ENCODE measurements at places on chromosomes 6 and 20. TPM values are rescaled to one million over a fixed set of nuclear protein-coding genes. Genes with fewer than 3 reads are reported as not detected.

- no peak for DNase-seq
These were observed 13.8 kb upstream of the BMP7 start for GRCh38 chr20:57280221-57280620.

- no peak for DNase-seq
These were observed 417 bp downstream of the NFATC2 start for GRCh38 chr20:51542033-51542570.

DNA sequence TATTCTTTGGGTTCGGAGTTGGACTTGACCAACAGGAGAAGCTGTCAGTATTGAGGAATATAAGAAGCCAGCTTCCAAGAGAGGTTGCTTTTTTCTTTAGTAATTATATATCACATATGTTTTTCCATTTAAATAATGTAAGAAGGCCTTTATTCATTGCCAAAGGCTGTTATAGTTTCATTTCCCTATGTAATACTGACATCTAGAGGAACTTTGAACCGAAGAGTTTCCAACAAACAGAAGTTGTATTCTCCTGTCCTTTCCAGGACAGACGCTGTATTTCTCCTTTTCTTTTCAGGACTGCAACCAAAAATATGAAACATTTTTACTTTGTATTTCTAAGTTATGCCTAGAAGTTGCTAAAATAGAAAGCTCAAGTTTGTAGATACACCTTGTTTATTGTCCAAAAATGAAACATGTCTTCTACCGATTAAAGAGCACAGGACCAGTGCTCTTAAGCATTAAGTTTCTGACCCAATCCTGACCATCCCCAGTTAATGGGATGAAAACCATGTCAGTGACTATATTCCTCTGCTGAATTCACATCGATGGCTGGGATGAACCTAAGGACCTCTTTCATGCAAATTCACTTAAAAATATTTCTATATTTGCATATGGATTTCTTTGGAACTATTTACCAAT lies 55.1 kb downstream of the MYLK4 start:
- DNase-seq: peak; percentile 78

GRCh38 chr6:33704215-33705066 lies 7.1 kb downstream of the UQCC2 start:
- no peak for DNase-seq

DNA sequence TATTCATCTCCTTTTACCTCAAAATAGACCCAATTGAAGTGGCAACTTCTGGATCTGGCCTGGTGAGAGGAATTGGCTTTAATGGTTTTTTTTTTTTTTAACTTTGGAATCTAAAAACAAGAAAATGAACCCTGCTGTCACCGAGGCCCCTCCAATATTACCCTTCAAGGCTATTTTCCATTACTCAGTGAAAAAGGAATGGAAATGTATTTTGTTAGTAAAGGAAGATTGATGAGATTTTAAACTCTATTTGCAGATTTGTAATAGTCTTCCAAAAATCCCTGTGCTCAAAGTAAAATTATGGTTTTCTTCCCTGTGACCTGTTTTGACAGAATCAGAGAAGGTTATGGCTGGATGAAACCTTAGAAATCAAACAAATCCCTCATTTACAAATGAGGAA lies 102.9 kb downstream of the TMEM170B start:
- no peak for DNase-seq

DNA sequence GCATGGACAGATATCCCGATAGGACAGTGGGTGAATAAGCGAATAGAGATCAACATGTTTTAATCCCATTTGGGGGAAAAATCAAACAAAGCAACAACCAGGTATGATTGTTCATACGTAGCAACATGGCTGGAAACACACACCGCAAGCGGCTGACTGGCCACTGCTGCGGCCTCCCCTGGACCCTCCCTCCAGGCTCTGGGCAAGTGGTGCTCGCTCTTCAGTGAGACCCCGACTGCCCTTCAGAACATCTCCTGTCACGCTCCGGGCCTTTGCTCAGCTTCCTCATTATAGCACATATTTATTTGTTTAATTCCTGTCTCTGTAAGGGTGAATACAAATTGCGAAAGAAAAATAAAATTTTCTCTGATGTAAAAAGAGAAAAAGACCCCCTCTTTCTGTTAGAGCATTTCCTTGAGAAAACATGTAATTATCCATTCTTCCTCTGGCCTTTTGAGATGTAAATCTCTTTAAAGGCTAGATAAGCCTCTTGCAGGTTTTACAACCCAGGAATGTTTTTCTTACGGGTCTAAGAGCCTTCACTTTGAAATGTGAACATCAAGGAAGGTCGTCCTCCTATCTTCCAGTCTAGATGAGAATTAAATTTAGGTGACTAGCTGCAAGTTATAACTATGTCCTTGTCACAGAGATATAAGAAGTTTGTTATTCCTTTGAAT lies 11.0 kb upstream of the FAM210B start:
- no peak for DNase-seq

GRCh38 chr20:16621435-16622141 lies 48.3 kb upstream of the KIF16B start:
- no peak for DNase-seq

DNA sequence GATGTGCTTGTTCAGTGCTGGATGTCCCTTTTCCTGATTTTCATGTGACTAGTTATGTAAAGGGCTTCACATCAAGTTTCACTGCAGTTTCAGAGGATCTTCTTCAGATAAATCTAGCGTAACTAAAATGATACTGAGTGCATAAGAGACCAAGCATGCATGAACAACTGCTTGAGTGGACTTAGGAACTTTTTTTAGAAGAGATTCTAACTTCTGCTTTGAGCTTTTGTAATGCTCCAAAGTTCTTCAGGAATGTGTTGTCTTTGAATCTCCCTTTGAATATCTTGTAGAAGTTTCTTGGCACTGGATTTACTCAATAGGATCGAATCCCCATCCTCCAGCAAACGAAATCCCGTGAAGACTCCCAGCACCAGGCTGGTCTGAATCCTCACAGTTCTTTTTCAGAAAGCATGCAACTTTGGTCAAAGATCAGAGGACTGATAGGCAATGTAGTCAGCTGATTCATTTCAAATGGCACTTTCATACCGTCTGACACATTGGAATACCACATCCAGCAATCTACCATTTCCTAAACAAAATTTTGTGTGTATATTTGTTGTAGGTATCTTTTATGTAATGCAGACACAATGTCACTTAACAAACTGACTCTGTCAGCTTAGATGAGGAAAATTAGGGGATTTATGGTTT lies 33.2 kb downstream of the ENPP1 start:
- DNase-seq: no peak

- DNase-seq: peak; percentile 60
These were observed 5.6 kb upstream of the ANKRD60 start for GRCh38 chr20:58233881-58234528.

TMC2 gene
- total RNA-seq: not detected

SLC17A9 gene
- total RNA-seq: not detected

EGFL8 gene
- 7.9 TPM for total RNA-seq
